ENCODE measurements at places on chromosomes 12 and 14.

DNA sequence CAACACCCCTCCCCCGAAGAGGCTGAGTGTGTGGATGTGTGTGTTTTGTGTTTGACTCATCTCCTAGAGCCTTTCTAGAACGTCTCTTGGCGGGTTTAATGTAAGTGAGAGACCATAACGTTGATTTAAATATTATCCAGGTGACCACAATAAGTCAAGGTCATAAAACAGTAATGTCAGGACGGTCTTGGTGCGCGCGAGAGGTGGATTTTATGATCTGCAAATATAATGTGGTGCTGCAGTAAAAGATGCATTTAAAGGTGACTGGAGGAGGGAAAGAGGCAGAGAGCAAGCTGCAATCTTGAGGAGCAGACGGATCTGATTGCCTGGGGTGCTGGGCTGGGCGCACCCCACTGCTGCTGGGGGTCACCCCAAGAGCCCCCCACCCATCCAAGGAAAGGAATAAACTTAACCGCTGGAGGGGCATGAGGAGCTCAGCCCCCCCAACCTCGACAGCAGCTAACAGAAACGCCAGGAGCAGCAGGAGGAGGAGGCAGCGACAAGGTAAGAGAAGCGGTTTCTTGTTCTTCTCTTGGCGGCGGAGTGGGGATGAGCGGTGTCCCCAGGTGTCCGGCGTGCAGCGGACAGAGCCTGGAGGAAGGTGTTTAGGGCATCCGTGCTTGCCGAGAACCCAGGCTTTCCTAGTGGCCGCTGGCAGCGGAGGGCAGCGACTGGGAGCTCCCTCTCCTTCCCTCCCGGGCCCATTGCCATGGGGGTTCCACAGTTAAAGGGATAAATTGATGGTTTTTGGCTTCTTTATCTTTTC lies 5.5 kb downstream of the HOXC10 start:
- no peak for DNase-seq

DNA sequence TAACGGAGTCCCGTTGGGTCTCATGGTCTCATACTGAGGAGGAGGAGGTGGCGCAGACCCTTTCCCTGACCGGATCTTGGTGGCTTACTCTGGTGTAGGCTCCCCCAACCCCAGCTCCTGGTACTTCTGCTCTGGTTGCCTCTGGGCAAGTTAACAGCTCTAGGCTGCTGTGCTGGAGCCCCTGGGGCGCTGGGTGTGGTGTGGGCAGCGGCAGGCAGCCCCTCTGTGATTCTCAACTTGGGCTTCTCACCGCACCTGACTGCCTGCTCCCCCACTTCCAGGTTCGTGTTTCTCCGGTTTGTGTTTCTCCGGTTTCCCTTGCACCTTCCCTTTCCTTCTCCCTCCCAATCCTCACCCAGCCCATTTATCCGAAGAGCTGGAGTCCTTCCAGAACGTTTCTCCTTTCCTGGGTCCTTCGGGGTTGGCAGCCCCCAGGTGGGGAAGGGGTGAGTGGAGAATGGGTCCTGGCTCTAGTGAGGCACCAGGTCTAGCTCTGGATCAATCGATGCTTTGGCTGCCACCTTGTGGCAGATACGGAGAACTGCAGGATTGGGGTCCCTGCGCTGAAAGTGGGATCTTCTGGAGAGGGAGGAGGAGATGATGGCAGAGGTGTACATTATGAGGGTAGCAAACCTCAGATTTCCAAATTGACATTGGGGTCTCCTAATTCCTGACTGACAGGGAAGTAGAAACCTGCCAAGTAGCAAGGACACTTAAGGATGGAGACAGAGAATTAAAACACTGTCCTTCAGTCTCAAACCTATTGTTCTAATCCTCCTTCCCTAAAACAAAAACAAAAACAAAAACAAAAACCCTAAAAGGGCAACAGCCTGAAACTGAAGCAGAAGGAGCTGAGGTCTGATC lies 8.3 kb downstream of the CISTR start:
- DNase-seq: peak; percentile 44

GRCh38 chr12:114245555-114245954 lies 160.4 kb downstream of the TBX5 start:
- DNase-seq: no peak

GRCh38 chr14:83712418-83713129 lies 1817.4 kb upstream of the FLRT2 start:
- no peak for DNase-seq

- DNase-seq: no peak
Observed at GRCh38 chr14:68386950-68387779, 405.7 kb downstream of the ZFP36L1 start.

Data from activated effector memory CD4-positive, alpha-beta T cell treated with Interleukin-2 at 50 U/mL for 16 hours (primary cell).